Subcutaneous preadipocyte (primary cell): ENCODE measurements at places on chromosomes 5 and 9. TPM values are rescaled to one million over a fixed set of nuclear protein-coding genes. Genes with fewer than 3 reads are reported as not detected.

The GPX3 gene
- 3.1 and 32.3 TPM in 2 replicates for total RNA-seq

The CD74 gene
- total RNA-seq, result 0.37 and 0.98 TPM in 2 replicates

The UNC13B gene
- total RNA-seq, result 23.1 and 25.2 TPM in 2 replicates

The PIP5KL1 gene
- total RNA-seq, result 2.5 and 5.5 TPM in 2 replicates

The CARTPT gene
- not detected in 2 replicates for total RNA-seq

The ALDOB gene
- total RNA-seq, result not detected in 2 replicates

The LCNL1 gene
- total RNA-seq, result under 0.01 and 0.37 TPM in 2 replicates

The FAM114A2 gene
- total RNA-seq, result 20.9 and 28.9 TPM in 2 replicates

The HNRNPA0 gene
- 9.9 and 13.9 TPM in 2 replicates for total RNA-seq

The IL4 gene
- total RNA-seq, result not detected in 2 replicates

The ZBED3 gene
- total RNA-seq, result 0.20 and 0.73 TPM in 2 replicates

The PLPPR1 gene
- total RNA-seq, result not detected in 2 replicates

The STPG3 gene
- not detected in 2 replicates for total RNA-seq

The FCN2 gene
- total RNA-seq, result not detected in 2 replicates

The FOXI1 gene
- total RNA-seq, result not detected in 2 replicates

The ARL14EPL gene
- total RNA-seq, result 0.20 TPM in 1 of 2 replicates, not detected in the other

The LHX3 gene
- total RNA-seq, result not detected in 2 replicates

The SELENOP gene
- 13.5 and 68.3 TPM in 2 replicates for total RNA-seq

The GARIN3 gene
- not detected in 2 replicates for total RNA-seq

The SHOC1 gene
- total RNA-seq, result not detected in 2 replicates

The PCDHGA8 gene
- total RNA-seq, result 1.5 and 1.8 TPM in 2 replicates

The C9orf72 gene
- 7.0 and 7.7 TPM in 2 replicates for total RNA-seq

The CRHBP gene
- 0.73 TPM in 1 of 2 replicates, not detected in the other for total RNA-seq

The FOXD4L5 gene
- not detected in 2 replicates for total RNA-seq

The IL13 gene
- under 0.01 TPM in 1 of 2 replicates, not detected in the other for total RNA-seq
